ENCODE measurements at places on chromosomes 6 and 20. TPM values are rescaled to one million over a fixed set of nuclear protein-coding genes. Genes with fewer than 3 reads are reported as not detected.

GRCh38 chr6:32659856-32660595 is 6.4 kb downstream of the HLA-DQB1 start:
- DNase-seq = no peak

DNA sequence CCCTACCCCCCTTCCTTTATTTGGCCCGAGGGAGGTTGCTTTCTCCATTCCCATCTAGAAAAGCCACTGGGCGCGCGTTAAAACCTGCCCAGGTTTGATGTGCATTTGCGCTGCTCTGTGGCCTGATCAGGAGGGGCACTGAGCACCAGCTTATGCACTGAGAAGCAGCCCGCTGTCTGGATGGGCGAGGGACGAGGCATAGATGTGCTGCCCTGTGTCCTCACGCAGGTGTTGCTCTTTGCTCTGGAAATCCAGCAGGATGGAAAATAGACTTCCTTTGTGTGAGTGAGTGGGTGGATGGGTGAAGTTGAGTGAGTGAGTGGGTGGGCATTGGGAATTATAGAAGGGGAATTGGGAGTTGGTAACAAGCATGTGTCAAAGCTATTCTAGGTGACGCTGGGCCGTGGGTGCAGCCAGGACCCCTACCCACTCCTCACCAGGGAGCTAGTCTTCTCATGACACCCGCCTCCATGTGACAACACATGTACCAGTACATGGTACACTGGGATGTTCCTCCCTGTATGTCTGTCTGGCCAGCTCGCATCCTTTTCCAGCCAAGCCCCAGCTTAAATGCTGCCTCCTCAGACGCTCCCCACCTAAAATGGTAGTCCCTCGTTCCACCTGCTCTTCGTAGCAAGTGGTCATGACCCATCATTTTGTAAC is 162.6 kb downstream of the DTNBP1 start:
- peak; percentile 67 for DNase-seq

- DNase-seq = no peak
Observed at GRCh38 chr20:18003897-18004296, 35.1 kb downstream of the MGME1 start.

DNA sequence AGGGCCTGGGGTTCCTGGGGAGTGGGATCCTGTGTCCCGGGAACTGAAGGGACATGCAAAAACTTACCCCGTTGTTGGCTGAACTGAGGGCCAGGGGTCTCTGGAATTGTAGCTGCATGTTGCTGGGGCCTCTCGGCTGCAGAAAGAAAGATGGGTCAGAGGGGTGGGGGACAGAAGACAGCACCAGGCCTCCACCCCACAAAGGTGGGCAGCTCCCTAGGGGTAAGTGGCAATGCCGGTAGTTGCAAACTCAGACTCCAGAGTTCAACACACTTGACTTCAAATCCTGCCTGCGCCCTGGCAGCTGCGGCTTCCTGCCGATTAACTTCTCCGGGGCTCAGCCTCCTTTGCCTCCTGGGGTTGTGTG is 4.8 kb downstream of the ZBP1 start:
- DNase-seq = no peak

DNA sequence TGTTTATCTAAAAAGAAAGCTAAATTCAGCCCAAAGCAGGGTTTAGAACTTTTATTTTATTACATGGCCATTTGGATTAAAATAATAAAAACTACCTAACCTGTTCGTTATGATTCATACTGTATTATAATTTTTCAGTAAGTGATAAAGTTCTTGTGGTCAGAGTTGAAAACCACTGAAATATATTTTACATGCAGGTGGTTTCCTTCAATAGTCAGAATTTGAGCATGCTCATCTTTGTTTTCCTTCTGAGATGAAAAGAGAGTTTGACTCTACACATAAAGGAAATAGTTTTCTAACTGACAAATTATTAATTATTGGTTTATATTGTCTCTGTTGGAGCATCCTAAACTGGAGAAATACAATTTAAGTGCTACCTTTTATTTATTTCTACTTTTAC is 114.0 kb upstream of the FKBP1C start:
- DNase-seq = no peak

- no peak for DNase-seq
Observed at GRCh38 chr20:24806705-24807676, 142.1 kb upstream of the CST7 start.

- DNase-seq = no peak
Observed at GRCh38 chr6:156912431-156912830, 135.3 kb downstream of the ARID1B start.

GRCh38 chr6:34018961-34019606 is 126.8 kb downstream of the GRM4 start:
- DNase-seq = no peak

- DNase-seq = no peak
Observed at GRCh38 chr6:165456286-165456685, 146.9 kb upstream of the C6orf118 start.

DNA sequence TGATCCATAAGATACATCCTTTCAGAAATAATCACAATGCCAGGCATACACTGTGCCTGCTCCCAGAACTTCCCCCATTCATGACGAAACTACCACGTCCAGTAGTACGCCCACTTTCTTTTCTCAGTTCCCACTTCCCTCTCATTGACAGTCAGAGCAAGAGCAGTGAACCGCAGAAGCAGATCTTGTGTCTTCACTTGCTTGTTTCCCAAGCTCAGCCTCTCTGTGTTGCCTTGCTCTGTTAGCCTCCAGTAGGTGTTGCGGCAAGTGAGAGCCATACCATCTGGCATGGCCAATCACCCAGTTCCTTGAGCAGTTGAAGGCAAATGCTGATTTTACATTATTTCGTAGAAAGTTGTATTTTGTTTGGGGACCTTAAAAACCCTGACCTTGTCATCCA is 11.7 kb downstream of the UST start:
- no peak for DNase-seq

- no peak for DNase-seq
Observed at GRCh38 chr6:131068165-131068564, 5.1 kb upstream of the EPB41L2 start.

DNA sequence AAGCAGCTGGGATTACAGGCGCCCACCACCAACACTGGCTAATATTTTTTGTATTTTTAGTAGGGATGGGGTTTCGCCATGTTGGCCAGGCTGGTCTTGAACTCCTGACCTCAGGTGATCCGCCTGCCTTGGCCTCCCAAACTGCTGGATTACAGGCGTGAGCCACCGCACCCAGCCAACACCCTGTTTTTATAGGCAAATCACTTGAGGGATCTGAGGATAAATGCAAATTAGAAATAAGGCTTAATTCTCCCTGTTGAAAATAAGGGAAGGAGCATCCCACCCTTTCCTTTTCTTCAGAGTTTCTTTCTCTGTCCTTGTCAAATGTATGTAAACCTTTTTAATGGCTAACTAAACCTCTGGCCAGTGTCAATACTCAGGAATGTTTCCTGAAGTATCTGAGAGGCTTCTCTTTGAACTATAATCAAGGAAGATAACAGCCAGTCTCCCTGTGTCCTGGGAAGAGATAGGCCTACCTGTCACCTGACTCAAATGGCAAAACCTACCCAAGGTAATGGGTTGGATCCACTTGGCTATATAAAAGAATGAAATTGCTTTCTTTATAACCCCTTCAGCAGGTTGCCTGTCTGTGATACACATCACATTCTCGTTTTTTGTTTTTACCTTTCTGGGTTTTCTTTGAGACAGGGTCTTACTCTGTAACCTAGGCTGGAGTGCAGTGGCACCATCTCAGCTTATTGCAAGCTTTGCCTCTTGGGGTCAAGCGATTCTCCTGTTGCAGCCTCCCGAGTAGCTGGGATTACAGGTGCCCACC is 64.5 kb upstream of the TNFAIP3 start:
- DNase-seq = no peak

DNA sequence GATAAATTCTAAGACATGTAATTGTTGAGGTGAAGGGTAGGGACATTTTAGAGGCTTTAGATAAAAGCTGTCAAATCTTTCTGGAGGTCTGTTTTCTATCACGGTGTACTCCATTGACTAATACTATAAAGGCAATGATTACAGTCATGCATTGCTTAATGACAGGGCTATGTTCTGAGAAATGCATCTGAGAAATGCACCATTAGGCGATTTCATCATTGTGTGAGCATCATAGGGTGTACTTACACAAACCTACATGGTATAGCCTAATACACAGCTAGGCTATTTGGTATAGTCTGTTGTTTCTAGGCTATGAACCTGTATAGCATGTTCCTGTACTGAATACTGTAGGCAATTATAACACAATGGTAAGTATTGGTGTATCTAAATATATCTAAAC is 71.3 kb upstream of the FYN start:
- DNase-seq = no peak

GRCh38 chr6:116190550-116190949 is 63.3 kb downstream of the TSPYL4 start:
- DNase-seq = no peak

GRCh38 chr20:60219984-60220562 is 261.9 kb downstream of the CDH26 start:
- DNase-seq = peak; percentile 72

GRCh38 chr20:38159566-38159956 is 5.5 kb downstream of the TGM2 start:
- DNase-seq = no peak

- no peak for DNase-seq
Observed at GRCh38 chr20:38343311-38344106, 2.8 kb upstream of the LBP start.

- DNase-seq = no peak
Observed at GRCh38 chr6:170047823-170048222, 243.1 kb downstream of the DLL1 start.

GRCh38 chr6:131136021-131136786 is 937 bp downstream of the AKAP7 start:
- DNase-seq = no peak

DNA sequence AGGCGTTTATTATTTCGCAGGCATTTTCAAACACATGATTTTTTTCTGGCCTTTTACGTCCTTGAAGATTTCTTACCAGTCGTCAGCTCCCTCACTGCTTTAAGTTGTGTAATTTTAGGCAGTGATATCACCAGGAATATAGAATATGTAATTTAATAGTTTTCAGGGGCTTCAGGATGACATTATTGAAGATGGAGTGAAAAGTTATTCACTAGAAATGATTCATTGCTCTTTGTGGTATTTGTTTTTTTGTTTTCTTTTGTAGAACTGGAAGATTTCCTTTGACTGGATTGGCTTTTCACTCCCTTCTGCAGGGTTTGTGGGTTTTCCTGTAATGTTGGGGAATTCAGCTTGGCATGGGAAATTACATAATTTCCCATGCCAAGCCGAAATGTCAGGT is 2.0 kb downstream of the LRRC1 start:
- DNase-seq = no peak

DNA sequence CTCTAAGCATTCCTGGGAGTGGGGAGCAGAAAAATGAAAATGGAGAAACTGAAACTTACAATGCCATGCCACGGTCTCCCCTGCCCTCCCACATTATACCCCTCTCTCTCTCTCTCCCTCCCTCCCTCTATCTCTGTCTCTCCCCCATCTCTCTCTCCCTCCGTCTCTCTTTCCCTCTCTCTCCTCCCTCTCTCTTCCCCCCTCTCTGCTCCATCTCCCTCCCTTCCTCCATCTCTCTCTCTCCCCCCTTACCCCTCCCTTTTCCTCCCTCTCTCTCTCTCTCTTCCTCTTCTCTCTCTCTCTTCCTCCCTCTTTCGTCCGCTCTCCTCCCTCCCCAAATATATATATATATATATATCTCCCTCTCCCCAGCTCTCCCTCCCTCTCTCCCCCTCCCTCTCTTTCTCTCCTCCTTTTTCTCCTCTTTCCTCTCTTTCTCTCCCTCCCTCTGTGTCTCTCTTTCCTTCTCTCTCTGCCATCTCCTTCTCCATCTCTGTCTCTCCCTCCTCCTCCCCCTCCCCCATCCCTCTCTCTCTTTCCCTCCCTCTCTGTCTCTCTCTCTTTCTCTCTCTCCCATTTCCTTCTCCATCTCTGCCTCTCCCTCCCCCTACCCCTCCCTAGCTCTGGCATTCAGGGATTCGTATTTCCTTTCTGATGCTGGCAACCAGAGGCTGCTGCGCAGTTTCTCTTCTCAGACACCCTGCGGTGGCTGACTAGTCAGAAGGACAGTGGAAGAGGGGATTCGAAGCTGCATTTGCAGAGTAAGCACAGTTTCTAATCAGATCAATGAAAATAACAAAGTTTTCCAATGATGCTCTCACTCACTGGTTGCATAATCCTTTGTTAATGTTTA is 13.9 kb upstream of the VAPB start:
- DNase-seq = no peak

- DNase-seq = no peak
Observed at GRCh38 chr20:6623989-6624388, 143.5 kb upstream of the BMP2 start.

- DNase-seq = no peak
Observed at GRCh38 chr6:137266309-137266586, 47.1 kb upstream of the IFNGR1 start.

DNA sequence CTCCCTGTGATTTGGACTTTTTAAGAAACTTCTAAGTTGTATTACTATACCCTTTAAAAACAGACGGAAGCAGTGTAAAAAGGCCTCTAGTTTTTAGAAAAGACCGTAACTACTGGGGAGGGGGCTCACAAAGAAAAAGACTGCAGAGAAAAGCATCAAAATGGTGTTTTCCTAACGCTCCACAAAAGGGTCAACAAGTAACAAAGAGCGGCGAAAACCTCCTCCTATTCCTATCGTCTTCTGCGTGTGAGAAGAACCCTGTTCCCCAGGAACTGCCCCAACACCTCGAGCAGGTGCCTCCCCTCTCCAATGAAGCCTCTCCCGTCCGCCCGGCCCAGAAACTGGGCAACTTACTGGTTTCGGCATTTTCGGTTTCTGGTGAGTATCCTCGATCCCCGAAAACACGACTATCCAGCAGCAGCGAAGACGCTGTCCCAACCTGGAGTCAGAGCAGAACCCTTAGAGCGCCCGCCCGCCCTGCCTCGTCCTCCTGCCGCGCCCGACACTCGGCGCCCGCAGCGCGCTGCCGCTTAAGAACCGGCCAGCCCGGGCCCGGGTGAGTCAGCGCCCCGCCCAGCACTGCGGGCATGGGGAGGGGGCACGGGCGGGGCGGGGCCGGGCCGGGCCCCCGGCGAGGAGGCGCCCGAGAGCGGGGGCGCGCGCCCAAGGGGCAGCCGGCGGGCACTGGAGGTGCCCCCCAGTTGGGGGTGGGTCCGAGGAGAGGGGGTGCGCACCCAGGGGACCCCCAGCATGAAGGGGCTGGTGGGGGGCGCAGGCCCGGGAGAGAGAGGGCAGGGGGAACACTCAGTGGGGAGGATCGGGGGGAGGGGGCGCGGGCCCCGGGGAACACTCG is 1.2 kb downstream of the EZR start:
- DNase-seq = peak; percentile 93

DZANK1 gene
- total RNA-seq = 1.9 TPM

SLC17A3 gene
- not detected for total RNA-seq

VSTM2L gene
- 14.7 TPM for total RNA-seq

NKAIN2 gene
- total RNA-seq = 17.8 TPM

CPXM1 gene
- total RNA-seq = 84.0 TPM

KCNK16 gene
- total RNA-seq = not detected

WASF1 gene
- total RNA-seq = 26.2 TPM

VPS52 gene
- total RNA-seq = 60.3 TPM

IMPG1 gene
- total RNA-seq = not detected

PDSS2 gene
- 10.3 TPM for total RNA-seq

MPIG6B gene
- total RNA-seq = not detected

HAO1 gene
- not detected for total RNA-seq

HLA-DQB2 gene
- total RNA-seq = not detected

TRIM31 gene
- total RNA-seq = not detected

HEY2 gene
- 22.7 TPM for total RNA-seq
